ENCODE measurements at places on chromosomes 7 and 10. TPM values are rescaled to one million over a fixed set of nuclear protein-coding genes. Genes with fewer than 3 reads are reported as not detected.

Gene TLX1
- polyA plus RNA-seq, result 0.52 TPM

Gene PNLIPRP3
- polyA plus RNA-seq, result not detected

Gene GNAI1
- 7.5 TPM for polyA plus RNA-seq

Gene PNLIPRP2
- polyA plus RNA-seq, result not detected

Gene SPDYE11
- polyA plus RNA-seq, result not detected

Gene CPXM2
- 2.1 TPM for polyA plus RNA-seq

Gene PGAM2
- 2,530 TPM for polyA plus RNA-seq

Gene LRWD1
- polyA plus RNA-seq, result 8.5 TPM

Gene HKDC1
- 0.05 TPM for polyA plus RNA-seq

All from right cardiac atrium (tissue), 5 donors.